Stimulated activated CD8-positive, alpha-beta memory T cell treated with anti-CD3 and anti-CD28 coated beads, Interleukin-12 subunit alpha, Interleukin-12 subunit beta, amount 100 ng/mL, for 4 hours (primary cell): ENCODE measurements at places on chromosomes 16 and 17.
A peak's percentile ranks its signal among the peaks of the same experiment; 100 is the strongest.

- no peak for DNase-seq
Observed at GRCh38 chr17:63533433-63534077, 10.4 kb downstream of the KCNH6 start.

DNA sequence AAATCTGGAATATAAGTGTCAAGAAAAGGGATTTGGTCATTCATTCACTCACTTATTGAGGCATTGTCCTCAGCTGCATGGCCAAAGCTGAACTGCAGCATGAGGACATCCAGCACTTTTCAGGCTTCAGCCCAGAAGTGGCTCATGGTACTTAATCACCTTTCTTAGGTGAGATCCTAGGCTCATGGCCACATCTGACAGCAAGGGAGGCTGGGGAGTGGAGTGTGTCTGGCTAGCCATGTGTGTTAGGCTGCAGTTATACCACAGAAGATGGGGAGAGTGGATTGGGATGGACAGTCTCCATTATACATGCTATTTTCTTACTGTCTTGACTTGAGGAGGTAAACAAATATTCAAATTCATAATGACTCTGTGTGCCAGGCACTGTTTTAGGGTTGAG is 68.8 kb downstream of the SHISA6 start:
- no peak for DNase-seq

GRCh38 chr16:28140788-28141618 is 70.8 kb downstream of the XPO6 start:
- DNase-seq, result peak; percentile 30

DNA sequence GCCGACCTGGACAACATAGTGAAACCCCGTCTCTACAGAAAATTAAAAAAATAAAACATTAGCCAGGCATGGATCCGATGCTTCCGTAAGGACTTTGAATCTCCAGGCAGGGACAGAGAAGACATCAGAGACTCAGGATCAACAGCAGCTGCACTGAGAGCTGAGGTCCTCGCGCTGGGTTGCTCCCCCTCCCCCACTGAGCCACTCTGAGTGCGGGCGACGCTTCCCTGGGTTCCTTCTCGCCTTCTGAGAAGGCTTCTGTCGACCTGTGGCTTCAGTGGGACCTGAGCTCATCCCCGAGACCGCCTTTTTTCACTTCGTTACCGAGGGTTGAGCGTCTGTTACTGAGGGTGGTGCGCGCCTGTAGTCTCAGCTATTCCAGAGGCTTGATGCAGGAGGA is 20.4 kb downstream of the ACTG1 start:
- no peak for DNase-seq

DNA sequence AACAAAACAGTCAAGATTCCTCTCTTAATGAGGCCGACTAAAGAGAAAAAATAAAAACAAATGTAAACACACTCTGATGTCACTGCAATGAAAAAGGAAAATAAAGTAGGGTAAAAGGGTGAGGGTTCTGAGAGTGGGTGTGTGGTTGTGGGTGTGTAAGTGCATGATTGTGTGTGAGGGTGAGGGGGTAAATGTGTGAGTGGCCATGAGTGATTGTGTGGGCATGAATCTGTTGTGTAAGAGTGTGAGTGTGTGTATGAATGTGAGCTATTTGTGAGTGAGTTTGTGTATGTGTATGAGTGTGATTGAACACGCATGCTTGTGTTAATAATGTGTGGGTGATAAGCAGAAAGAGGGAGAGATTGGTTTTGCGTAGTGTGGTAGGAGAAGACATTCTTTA is 132.8 kb downstream of the CDH11 start:
- no peak for DNase-seq

GRCh38 chr16:21167929-21168602 is 9.6 kb downstream of the LDAF1 start:
- DNase-seq, result no peak

- no peak for DNase-seq
Observed at GRCh38 chr17:82003411-82004381, 19.0 kb downstream of the CENPX start.

DNA sequence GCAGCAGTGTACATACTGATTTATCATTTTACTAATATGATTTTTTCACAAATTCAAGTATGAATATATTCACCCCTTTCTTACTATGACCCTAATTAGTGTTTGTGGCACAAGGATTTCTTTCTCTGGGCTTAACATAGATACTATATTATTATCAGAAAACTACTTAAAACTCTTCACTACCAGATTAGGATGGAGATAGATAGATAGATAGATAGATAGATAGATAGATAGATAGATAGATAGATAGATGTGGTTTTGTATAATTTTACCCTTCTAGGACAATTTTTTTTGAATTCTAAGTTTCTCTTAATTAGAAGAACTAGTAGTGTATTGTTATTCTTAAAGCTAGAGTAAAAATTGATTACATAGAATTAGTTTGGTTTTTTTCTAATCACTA is 49.6 kb downstream of the VMP1 start:
- no peak for DNase-seq

DNA sequence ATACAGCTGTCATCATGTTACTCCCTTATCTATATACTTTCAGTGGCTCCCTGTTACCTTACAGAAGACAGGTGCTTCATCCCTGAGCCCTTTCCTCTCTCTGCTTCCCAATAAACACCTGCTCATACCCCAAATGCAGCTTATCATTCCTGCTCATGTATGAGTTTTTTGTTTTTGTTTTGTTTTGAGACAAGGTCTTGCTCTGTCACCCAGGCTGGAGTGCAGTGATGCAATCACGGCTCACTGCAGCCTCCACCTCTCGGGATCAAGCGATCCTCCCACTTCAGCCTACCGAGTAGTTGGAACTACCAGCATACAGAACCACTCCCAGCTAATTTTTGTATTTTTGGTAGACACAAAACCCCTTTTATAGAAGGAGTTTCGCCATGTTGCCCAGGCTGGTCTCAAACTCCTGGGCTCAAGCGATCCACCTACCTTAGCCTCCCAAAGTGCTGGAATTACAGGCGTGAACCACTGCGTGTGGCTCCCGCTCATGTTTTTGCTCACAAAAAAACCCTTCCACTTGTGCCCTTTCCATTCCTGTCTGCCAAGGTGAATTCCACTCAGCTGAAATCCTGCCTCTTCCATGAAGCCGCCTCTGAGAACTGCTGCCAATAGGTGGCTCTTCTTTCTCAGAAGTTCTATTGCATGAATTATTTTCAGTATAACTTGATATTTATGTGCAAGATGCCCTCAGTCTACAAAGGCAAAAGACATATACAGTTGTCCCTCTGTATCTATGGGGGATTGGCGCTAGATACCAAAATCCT is 7.9 kb upstream of the RNF157 start:
- no peak for DNase-seq

- no peak for DNase-seq
Observed at GRCh38 chr17:60947100-60947499, 269.4 kb downstream of the BCAS3 start.

- no peak for DNase-seq
Observed at GRCh38 chr17:18006495-18007239, 32.3 kb downstream of the ATPAF2 start.

- DNase-seq, result no peak
Observed at GRCh38 chr17:8146381-8147140, 5.6 kb downstream of the PER1 start.

GRCh38 chr17:76154292-76154691 is 13.2 kb upstream of the FOXJ1 start:
- no peak for DNase-seq

DNA sequence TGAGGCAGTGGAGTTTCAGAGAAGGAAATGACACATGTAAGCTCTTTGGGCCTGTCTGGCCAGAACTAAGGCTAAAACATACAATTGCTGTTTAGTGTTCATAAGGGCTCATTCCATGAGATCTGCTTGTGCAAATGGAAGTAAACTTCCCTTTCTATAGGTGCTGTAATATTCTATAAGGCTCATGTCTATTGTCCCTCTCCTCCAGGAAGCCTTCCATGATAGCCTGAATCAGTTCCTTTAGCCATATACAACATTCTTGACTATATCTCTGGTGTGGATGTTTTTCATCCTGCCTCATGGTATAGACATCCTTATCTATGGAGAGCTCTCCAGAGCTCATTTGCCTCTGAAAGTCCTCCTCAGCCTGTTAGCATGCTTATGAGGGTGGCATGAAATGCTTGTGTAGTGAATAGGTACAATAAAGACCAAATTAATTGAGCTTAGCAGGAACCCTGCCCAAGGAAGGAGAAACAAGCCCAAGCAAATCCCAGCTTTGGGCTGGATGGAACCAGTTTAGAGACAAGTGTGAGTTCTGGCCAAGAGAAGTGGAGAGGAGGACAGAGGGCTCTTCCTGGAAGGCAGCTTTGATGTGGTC is 1.6 kb upstream of the ETV4 start:
- no peak for DNase-seq

- no peak for DNase-seq
Observed at GRCh38 chr17:49359990-49360795, 1.9 kb downstream of the ZNF652 start.

DNA sequence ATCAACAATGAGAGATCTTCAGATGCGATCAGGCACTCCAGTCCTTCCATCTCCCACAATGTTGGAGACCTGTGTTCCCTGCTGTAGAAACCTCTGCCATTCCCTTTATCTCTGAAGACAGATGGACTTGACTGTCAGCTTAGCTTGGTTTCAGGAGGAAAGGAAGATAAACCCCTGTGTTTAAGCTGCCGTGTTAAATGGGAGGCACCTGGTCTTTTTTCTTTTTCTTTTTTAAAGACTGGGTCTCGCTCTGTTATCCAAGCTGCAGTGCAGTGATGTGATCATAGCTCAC is 63.1 kb downstream of the USP22 start:
- DNase-seq, result no peak

- no peak for DNase-seq
Observed at GRCh38 chr16:84271866-84272265, 22.8 kb upstream of the WFDC1 start.
